A673 (cell line): ENCODE measurements at places on chromosomes 16 and 17. TPM values are rescaled to one million over a fixed set of nuclear protein-coding genes. Genes with fewer than 3 reads are reported as not detected.

The KRTAP2-1 gene
- total RNA-seq = not detected in 2 replicates

The HSPB9 gene
- not detected in 2 replicates for total RNA-seq

The SMIM5 gene
- 0.22 TPM in 1 of 2 replicates, not detected in the other for total RNA-seq

The CRHR1 gene
- total RNA-seq = not detected in 2 replicates

The KRTAP3-1 gene
- not detected in 2 replicates for total RNA-seq

DNA sequence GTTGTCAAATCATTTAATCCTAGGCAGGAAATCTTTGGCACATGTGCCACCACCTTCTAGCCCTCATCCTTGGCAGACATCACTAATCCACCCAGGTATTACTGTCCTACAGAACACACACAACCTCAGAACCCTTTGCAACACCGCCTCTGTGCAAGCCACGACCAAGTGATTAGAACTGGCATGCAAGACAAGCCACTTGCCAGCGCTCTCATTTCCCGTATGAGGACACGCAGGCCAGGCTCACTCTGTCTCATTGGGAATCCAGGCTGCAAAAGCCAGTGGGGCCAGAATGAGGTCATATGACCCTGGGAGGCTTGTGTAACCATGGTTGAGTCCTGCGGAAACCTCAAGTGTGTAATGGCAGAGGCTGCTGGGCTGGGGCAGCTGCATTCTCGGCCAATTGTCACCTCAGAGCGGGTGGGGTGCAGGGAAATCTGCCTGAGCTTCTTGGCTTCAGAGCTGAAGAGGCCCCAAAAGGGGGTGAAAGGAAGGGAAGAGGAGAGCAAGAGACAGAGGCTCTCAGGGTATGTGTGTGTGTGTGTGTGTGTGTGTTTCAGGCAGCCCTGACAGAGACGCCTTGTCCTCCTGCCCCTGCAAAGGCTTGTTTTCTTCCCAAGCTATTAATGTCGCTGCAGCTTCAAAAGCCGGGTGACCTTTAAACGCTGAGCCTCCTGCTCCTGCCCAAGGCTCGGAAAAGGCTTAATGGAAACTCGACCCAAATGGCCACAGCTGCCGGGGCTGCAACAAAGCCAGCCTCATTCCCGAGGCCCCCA, 43.2 kb upstream of the MRPS23 start:
- no peaks in the 10 kb centered on the region for H3K36me3 ChIP-seq
- H3K27me3 ChIP-seq = no peaks in the 10 kb centered on the region
- peak; percentile 48 for DNase-seq
- peak overlapping the region; percentile 32 for H3K27ac ChIP-seq

DNA sequence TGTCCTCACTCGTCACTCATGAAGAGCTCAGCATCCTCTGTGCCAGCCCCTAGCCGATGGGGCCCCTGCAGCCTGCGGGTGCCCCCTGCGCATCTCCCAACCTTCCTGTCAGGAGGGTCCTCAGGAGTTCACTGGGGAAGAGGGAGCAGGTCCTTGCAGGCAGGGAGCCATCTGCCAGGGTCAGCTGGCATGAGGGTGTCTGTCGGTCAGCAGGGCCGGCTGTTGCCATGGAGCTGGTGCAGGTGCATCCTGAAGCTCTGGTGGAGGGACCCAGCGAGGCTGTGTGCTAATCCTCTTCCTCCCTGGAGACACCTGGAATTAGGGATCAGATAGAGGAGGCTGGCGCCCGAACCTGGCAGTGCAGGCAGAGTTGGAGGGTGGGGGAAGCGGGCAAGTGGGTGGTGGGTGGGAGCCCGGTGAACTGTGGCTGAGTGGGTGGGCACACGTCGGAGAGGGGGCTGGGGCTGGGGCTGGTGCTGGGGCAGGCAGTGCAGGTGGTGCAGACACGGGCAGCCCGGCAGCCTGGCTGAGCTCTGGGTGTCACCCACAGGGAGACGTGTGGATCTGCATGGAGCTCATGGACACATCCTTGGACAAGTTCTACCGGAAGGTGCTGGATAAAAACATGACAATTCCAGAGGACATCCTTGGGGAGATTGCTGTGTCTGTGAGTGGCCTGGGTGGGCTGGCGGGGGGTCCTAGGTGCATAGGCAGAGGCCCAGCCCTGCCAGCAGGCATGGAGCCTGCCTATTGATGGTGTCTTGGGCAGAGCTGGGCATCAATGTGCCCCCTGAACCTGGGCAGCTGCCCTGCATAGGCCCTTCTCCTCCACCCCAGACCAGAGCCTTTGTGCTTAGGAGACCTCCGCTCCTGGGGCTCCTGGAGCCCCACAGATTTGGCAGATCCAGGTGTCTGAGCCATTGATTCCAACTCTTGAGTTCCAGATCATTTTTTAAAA, 17.4 kb downstream of the MAP2K3 start:
- H3K27me3 ChIP-seq = no peaks in the 10 kb centered on the region
- H3K4me3 ChIP-seq = no peak overlapping the region
- H3K36me3 ChIP-seq = peaks cover 10% of the 10 kb centered on the region
- H3K27ac ChIP-seq = no peak overlapping the region
- no peak for DNase-seq
- H3K4me1 ChIP-seq = no peaks in the 10 kb centered on the region

GRCh38 chr17:54844233-54844632, 56.4 kb upstream of the TOM1L1 start:
- no peak for DNase-seq
- no peak overlapping the region for H3K27ac ChIP-seq
- no peaks in the 10 kb centered on the region for H3K36me3 ChIP-seq

- no peaks in the 10 kb centered on the region for H3K36me3 ChIP-seq
- no peaks in the 10 kb centered on the region for H3K4me1 ChIP-seq
- no peak overlapping the region for H3K27ac ChIP-seq
- no peak overlapping the region for H3K4me3 ChIP-seq
These were observed 63.9 kb upstream of the MAF start for GRCh38 chr16:79664407-79664806.

DNA sequence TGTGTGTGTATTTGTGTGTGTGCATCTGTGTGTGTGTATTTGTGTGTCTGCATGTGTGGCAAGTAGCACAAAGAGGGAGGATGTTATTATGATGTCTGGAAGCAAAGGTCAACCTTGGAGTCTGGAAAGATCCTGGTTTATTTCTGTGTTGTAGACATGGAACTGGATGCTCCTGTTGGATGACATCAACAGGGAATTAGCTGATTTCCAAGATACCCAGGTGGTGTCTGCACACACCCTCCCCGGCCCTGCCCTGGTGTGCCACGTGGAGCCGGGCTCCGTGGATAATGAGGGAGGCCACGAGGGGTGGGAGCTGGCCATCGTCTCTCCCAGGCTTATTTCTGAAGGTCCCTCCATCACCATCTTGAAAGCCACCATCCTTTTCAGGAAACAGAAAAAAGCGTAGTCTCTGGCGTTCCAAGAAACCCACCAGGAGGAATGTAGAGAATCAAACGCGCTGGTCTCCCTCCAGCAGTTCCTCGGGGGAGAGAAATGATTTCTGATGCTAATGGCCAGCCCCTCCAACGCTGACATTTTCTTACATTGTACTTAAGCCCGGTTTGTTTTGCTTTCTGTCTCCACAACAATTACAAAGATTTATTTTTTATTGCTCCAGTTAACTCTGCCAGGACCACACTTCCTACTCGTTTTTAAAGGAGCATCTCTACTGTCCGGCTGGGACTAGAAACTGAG, 93.3 kb downstream of the FOXL1 start:
- no peak overlapping the region for H3K27ac ChIP-seq
- H3K4me3 ChIP-seq = no peak overlapping the region
- H3K36me3 ChIP-seq = no peaks in the 10 kb centered on the region
- H3K27me3 ChIP-seq = peaks cover 86% of the 10 kb centered on the region
- no peak for DNase-seq

GRCh38 chr17:37382056-37382455, 6.3 kb downstream of the C17orf78 start:
- no peaks in the 10 kb centered on the region for H3K27me3 ChIP-seq
- no peak for DNase-seq
- H3K4me3 ChIP-seq = no peak overlapping the region

- no peak overlapping the region for H3K4me3 ChIP-seq
- no peak overlapping the region for H3K27ac ChIP-seq
- H3K4me1 ChIP-seq = no peaks in the 10 kb centered on the region
- DNase-seq = no peak
These were observed 382.0 kb downstream of the GRIN2A start for GRCh38 chr16:9800186-9800738.

- DNase-seq = no peak
- H3K36me3 ChIP-seq = no peaks in the 10 kb centered on the region
- no peaks in the 10 kb centered on the region for H3K4me1 ChIP-seq
These were observed 14.1 kb downstream of the CDH1 start for GRCh38 chr16:68751160-68751559.

- H3K27ac ChIP-seq = no peak overlapping the region
- no peaks in the 10 kb centered on the region for H3K27me3 ChIP-seq
- H3K36me3 ChIP-seq = no peaks in the 10 kb centered on the region
- peaks cover 12% of the 10 kb centered on the region for H3K4me1 ChIP-seq
These were observed 28.0 kb downstream of the NXN start for GRCh38 chr17:951325-952132.

DNA sequence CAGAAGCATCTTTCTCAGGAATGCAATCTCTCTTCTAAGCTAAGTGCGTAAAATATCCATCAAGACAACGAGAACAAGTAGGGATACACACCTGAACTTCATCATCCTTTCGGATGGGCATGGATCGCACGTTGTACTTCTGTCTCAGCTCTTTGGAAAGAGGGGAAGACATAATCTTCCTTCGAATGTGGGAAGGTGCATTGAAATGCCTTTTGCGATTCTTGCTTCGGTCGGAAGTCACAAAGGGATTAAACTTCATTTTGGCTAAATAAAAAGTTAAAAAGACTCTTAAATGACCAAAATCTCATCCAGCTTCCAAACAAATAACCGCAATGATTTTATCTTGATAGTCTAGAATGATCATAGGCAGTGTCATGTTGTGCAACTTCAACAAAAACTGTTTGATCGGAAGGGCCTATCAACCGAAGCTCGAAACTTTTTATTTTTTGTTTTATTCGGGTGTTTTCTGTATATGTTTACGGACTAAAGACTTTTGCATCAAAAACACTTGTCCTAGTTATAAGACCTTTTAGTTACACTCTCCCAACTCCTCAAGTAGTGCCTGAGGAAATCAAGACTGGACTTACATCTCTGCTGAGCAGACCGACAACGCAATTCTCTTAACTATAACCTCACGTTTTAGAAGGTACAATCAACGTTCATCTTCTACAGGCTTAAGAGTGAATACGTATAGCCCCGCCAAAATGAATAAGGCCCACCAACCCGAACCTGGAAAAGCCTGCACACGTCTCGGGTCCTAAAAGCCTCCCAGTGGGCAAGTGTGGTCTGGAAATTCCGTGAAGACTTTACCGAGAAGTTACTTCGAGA, 727 bp downstream of the RPL26 start:
- peaks cover 51% of the 10 kb centered on the region for H3K36me3 ChIP-seq
- H3K27me3 ChIP-seq = no peaks in the 10 kb centered on the region
- peak overlapping the region; percentile 79 for H3K4me3 ChIP-seq

- H3K4me1 ChIP-seq = peaks cover 25% of the 10 kb centered on the region
- peaks cover 13% of the 10 kb centered on the region for H3K36me3 ChIP-seq
- no peak overlapping the region for H3K27ac ChIP-seq
- no peaks in the 10 kb centered on the region for H3K27me3 ChIP-seq
- DNase-seq = no peak
These were observed 28.9 kb upstream of the ZNF750 start for GRCh38 chr17:82868715-82869131.

DNA sequence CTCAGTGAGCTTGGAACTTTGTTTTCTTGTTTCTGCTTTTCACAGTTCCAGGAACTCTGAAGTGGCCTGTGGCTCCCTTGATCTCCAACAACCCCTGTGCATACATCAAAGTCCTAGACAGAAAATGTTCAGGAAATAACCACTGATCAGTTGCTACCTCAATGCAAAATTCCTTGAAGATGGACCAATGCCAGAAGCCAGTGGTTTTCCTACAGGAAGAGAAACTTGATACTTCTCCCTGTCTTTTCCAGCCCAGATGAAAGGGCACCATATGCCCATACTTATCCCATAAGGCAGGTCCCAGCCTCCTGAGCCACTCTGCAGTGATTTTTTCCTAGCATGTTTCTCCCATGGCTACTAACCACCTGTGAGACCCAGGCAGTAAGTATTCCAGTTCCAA, 12.3 kb upstream of the CDRT4 start:
- no peaks in the 10 kb centered on the region for H3K36me3 ChIP-seq
- no peaks in the 10 kb centered on the region for H3K27me3 ChIP-seq
- no peak overlapping the region for H3K4me3 ChIP-seq

GRCh38 chr17:18102640-18103039, 5.9 kb upstream of the MYO15A start:
- no peak overlapping the region for H3K27ac ChIP-seq
- no peak overlapping the region for H3K4me3 ChIP-seq
- H3K36me3 ChIP-seq = peaks cover 20% of the 10 kb centered on the region
- no peaks in the 10 kb centered on the region for H3K27me3 ChIP-seq
- DNase-seq = no peak
- no peaks in the 10 kb centered on the region for H3K4me1 ChIP-seq

- H3K36me3 ChIP-seq = no peaks in the 10 kb centered on the region
- no peaks in the 10 kb centered on the region for H3K4me1 ChIP-seq
- H3K27ac ChIP-seq = no peak overlapping the region
- no peak for DNase-seq
These were observed 14.4 kb downstream of the CTRL start for GRCh38 chr16:67917140-67917851.

GRCh38 chr17:77358801-77359200, 218.0 kb downstream of the SEC14L1 start:
- no peaks in the 10 kb centered on the region for H3K27me3 ChIP-seq
- no peak overlapping the region for H3K4me3 ChIP-seq
- DNase-seq = no peak

- no peaks in the 10 kb centered on the region for H3K36me3 ChIP-seq
- peaks cover 25% of the 10 kb centered on the region for H3K4me1 ChIP-seq
- no peaks in the 10 kb centered on the region for H3K27me3 ChIP-seq
- no peak for DNase-seq
- H3K4me3 ChIP-seq = no peak overlapping the region
These were observed 13.9 kb upstream of the HELZ start for GRCh38 chr17:67258821-67259468.

GRCh38 chr17:63954402-63955063, 18.2 kb downstream of the SCN4A start:
- no peak overlapping the region for H3K27ac ChIP-seq
- no peaks in the 10 kb centered on the region for H3K36me3 ChIP-seq
- no peak overlapping the region for H3K4me3 ChIP-seq
- no peaks in the 10 kb centered on the region for H3K4me1 ChIP-seq
- H3K27me3 ChIP-seq = no peaks in the 10 kb centered on the region

DNA sequence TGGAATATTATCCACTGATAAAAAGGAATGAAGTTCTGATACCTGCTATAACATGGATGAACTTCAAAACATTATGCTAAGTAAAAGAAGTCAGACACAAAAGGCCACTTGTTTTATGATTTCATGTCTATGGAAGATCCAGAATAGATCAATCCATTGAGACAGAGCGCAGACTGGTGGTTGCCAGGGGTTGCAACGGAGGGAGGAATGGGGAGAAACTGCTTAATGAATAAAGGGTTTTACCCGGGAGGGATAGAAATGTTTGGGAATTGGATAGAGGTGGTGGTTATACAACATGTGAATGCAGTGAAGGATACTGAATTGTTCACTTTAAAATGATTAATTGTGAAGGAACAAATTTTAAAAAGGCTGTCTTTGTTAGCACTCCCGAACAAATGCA, 30.2 kb downstream of the WDR59 start:
- H3K4me1 ChIP-seq = no peaks in the 10 kb centered on the region
- no peak overlapping the region for H3K27ac ChIP-seq
- no peak for DNase-seq
- H3K27me3 ChIP-seq = no peaks in the 10 kb centered on the region
- H3K4me3 ChIP-seq = no peak overlapping the region

GRCh38 chr16:50351116-50351515, 17.7 kb downstream of the BRD7 start:
- H3K27me3 ChIP-seq = no peaks in the 10 kb centered on the region
- no peaks in the 10 kb centered on the region for H3K4me1 ChIP-seq
- H3K4me3 ChIP-seq = no peak overlapping the region
- no peak overlapping the region for H3K27ac ChIP-seq
- DNase-seq = peak; percentile 26
- peaks cover 55% of the 10 kb centered on the region for H3K36me3 ChIP-seq
